Thymus (tissue), 14 donors: ENCODE measurements at places on chromosomes 1 and 21. TPM values are rescaled to one million over a fixed set of nuclear protein-coding genes. Genes with fewer than 3 reads are reported as not detected.

GRCh38 chr21:29315131-29315749 is 16.5 kb downstream of the BACH1 start:
- DNase-seq = no peak
- no peaks in the 10 kb centered on the region for H3K27me3 ChIP-seq
- H3K4me3 ChIP-seq = no peak overlapping the region
- H3K27ac ChIP-seq = peak overlapping the region; percentile 19
- no peaks in the 10 kb centered on the region for H3K36me3 ChIP-seq

- H3K4me1 ChIP-seq = no peaks in the 10 kb centered on the region
- H3K4me3 ChIP-seq = no peak overlapping the region
- H3K36me3 ChIP-seq = no peaks in the 10 kb centered on the region
- no peak overlapping the region for H3K27ac ChIP-seq
- no peak for DNase-seq
- no peaks in the 10 kb centered on the region for H3K27me3 ChIP-seq
Measured at GRCh38 chr1:24233684-24234600, 46.9 kb upstream of the IFNLR1 start.

GRCh38 chr1:198185146-198185545 is 28.3 kb downstream of the NEK7 start:
- H3K36me3 ChIP-seq = no peaks in the 10 kb centered on the region
- no peaks in the 10 kb centered on the region for H3K27me3 ChIP-seq
- DNase-seq = no peak
- no peak overlapping the region for H3K4me3 ChIP-seq
- H3K27ac ChIP-seq = no peak overlapping the region

DNA sequence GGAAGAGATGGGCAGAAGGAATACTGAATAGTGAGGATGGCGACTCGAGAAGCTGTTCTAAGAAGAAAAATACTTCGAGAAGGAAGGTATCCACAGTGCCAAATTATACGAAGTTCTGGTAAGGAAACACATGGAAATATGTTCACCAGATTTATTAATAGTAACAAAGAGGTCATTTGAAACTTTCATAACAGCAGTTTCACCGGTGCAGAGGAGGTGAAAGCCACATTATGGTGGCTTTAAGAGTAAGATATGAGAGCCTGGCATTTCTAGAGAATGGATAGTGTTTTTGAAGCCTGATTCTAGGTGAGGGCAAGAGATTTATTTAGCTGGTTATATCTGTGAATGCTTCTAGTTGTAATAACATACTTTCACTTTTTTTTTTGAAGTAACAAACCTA is 56.2 kb downstream of the DPYD start:
- H3K36me3 ChIP-seq = no peaks in the 10 kb centered on the region
- no peak overlapping the region for H3K27ac ChIP-seq
- H3K4me3 ChIP-seq = no peak overlapping the region

GRCh38 chr1:40303051-40303771 is 13.9 kb downstream of the COL9A2 start:
- no peaks in the 10 kb centered on the region for H3K4me1 ChIP-seq
- DNase-seq = no peak
- no peaks in the 10 kb centered on the region for H3K36me3 ChIP-seq
- no peak overlapping the region for H3K4me3 ChIP-seq
- no peaks in the 10 kb centered on the region for H3K27me3 ChIP-seq

DNA sequence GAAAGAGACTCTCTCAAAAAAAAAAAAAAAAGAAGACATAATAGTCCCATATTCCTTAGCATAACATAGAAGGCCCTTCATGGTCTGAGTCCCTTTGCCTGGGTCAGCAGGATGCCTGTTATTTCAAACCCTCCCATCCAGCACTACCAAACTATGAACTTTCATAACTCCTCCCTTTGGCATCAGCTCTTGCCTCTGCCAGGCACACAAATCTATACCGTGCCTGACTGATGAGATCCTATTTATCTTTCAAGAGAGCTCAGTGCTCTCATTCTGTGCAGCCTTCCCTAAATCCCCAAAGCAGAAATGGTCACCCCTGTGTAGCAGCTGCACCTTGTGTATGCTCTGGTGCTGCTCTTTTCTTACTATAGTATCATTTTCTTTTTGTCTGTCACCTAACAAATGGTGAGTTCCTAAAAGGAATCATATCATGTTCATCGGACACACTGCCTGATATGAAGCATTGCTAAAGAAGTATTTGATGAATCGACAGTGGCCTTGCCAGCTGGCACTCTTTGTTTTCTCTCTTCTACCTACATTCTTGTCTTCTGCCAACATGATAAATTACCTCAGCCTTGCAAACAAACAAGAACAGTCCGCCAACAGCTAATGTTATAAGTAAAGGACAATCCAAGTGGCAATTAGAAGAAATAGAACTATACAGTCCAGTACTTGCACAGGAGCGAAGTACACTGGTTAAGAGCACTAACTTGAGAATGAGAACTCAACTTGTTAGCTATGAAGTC is 29.9 kb downstream of the FMO4 start:
- no peaks in the 10 kb centered on the region for H3K27me3 ChIP-seq
- H3K4me1 ChIP-seq = no peaks in the 10 kb centered on the region
- no peak overlapping the region for H3K27ac ChIP-seq

The GNPAT gene
- total RNA-seq = 45.9 TPM

The C1QC gene
- total RNA-seq = 83.0 TPM

The IGSF9 gene
- 1.7 TPM for total RNA-seq

The B3GALT5 gene
- total RNA-seq = 1.4 TPM
